ENCODE measurements at places on chromosomes 2 and 18.

DNA sequence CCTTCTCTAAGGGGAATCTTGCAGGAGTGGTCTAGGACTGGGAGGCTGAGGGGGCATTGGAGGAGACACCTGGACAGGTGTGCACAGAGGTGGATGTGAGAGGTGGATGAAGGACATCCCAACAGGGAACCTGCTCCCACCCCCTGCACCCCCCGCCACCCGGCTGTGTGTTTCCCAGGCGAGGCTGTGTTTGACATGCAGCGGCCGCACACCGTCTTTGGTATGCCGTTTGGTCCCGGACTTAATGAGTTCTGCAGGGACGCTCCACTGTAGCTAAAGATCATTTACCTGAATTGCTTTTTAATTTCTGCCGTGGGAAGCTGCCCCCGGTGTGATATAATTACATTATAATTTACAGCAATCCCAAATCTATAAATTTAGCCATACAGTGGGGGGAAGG, 87.3 kb downstream of the GLI2 start:
- DNase-seq, result no peak

- DNase-seq, result no peak
These were observed 7.0 kb upstream of the NUP35 start for GRCh38 chr2:183117226-183117625.

DNA sequence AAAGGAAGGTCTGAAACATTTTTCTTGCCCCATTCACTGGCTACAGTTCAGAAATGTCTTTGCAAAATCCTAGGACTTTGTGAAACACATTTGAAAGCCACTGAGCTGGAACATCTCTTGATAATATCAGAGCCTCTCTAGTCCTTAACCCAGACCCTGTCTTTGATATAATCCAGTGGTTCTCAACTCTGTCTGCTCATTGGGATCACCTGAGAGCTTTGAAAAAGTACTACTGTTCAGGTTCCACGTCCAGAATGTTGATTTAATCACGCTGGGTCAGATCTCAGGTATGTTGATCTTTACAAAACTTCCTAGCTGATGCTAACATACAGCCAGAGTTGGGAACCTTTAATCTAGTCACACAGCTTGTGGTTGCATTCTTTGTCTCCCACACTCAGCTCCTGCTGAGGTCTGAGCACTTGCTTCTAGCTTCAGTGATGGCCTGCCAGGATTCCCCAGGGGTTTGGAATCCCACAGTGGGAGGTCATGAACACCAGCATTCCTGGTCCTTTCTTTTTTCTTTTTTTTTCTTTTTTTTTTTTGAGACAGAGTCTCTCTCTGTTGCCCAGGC, 262.7 kb downstream of the SETBP1 start:
- DNase-seq, result no peak

GRCh38 chr2:38266382-38267061, 110.6 kb downstream of the ATL2 start:
- DNase-seq, result no peak

Measured in stimulated activated CD8-positive, alpha-beta memory T cell treated with anti-CD3 and anti-CD28 coated beads, Interleukin-7, amount 100 ng/mL, for 1 hour (primary cell).